Adrenal gland (tissue), 19 donors: ENCODE measurements at places on chromosomes 16 and 17. TPM values are rescaled to one million over a fixed set of nuclear protein-coding genes. Genes with fewer than 3 reads are reported as not detected.
A peak's percentile ranks its signal among the peaks of the same experiment; 100 is the strongest.

DNA sequence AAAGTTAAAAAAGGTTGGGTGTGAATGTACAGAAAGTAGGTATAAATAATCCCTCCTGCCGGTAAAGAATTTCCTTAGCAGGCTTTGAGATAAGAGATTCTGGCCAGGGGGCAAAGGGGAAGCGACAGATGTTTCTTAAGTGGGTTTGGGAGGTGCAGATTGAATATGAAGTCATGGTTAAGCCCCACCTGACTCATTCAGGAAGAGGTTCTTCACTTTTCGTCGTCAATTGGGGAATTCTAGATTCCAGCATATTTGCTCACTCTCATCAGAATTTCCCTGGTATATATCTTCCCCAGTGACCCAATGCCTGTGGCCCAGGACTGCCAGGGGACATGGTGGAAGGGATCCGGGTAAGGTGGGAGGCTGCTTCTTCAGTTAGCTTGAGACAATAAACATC, 127.8 kb downstream of the CPPED1 start:
- DNase-seq, result no peak
- H3K27ac ChIP-seq, result no peak overlapping the region
- no peaks in the 10 kb centered on the region for H3K36me3 ChIP-seq
- H3K27me3 ChIP-seq, result no peaks in the 10 kb centered on the region

DNA sequence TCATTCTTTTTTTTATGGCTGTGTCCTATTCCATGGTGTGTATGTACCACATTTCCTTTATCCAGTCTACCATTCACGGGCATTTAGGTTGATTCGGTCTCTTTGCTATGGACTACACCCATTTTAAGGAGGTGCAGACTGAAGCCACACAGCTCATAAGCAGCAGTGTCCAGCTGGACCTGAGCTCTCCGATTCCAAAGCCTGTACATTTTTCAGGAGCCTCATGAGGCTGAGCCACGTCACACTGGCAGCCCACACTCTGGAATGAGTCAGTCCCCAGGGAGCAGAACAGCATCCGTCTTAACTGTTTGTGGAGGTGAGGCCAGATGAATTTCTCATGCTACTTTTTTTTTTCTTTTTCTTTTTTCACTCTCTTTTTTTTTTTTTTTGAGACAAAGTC, 116.1 kb downstream of the C16orf95 start:
- H3K27ac ChIP-seq, result no peak overlapping the region
- peak; percentile 63 for DNase-seq
- no peaks in the 10 kb centered on the region for H3K36me3 ChIP-seq
- H3K4me1 ChIP-seq, result no peaks in the 10 kb centered on the region

GRCh38 chr17:36777118-36777517, 160.2 kb upstream of the LHX1 start:
- DNase-seq, result no peak
- H3K27me3 ChIP-seq, result peaks cover 7% of the 10 kb centered on the region
- no peak overlapping the region for H3K4me3 ChIP-seq
- H3K36me3 ChIP-seq, result no peaks in the 10 kb centered on the region

DNA sequence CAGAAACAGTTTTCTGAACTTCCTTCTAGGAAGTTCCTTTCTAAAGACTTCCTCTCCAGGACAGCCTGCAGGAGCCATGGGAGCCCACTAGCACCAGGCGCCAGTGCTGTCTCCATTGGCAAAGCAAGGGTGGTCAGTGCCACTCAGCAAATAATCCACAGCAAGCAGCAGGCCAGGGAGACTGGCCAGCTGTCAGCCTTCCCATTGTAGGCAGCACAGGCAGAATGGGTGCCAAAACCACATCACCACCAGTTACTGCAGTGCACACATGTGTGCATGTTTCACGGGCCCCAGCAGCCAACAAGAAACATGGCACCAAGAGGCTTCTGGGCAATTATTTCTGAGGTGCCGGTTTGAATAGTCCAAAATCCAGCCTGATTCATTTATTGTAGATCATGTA, 26.7 kb downstream of the DNASE1 start:
- no peak overlapping the region for H3K27ac ChIP-seq
- no peak for DNase-seq
- no peaks in the 10 kb centered on the region for H3K4me1 ChIP-seq
- peaks cover 52% of the 10 kb centered on the region for H3K36me3 ChIP-seq
- H3K27me3 ChIP-seq, result no peaks in the 10 kb centered on the region

DNA sequence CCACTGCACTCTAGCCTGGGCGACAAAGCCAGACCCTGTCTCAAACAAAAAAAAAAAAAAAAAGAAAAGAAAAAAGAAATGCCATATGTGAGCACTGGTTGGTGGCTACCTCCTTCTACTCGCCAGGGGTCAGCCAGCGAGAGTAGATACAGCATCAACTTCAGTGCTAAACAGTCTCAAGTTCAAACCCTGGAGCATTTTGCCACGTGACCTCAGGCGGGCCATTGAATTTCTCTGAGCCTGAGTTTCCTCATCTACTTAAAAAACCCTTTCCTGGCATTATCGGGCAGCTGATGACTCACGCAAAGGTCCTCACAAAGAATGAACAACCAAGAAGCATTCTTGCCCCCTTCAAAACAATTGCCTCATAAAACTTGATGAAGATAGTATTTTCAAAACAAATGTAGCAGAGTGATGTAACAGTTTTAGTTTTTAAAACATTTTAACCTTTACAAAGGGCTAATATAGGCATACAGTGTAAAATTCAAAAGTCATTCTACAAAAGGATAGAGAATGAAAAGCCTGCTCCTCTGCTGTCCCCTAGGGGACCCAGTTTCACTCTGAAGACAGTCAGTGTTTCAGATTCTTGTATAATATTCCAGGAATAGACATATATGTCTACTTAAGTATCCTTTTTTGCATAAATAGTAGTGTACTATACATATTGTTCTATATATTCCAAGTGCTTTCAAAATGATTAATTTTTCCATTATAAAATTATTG, 28.4 kb downstream of the DNAH2 start:
- no peak overlapping the region for H3K4me3 ChIP-seq
- no peaks in the 10 kb centered on the region for H3K36me3 ChIP-seq
- no peak overlapping the region for H3K27ac ChIP-seq
- peaks cover 4% of the 10 kb centered on the region for H3K4me1 ChIP-seq
- DNase-seq, result peak; percentile 54

GRCh38 chr16:57357330-57358085, 1.1 kb upstream of the CCL22 start:
- DNase-seq, result no peak
- H3K4me3 ChIP-seq, result no peak overlapping the region
- H3K27me3 ChIP-seq, result no peaks in the 10 kb centered on the region
- no peaks in the 10 kb centered on the region for H3K36me3 ChIP-seq
- no peaks in the 10 kb centered on the region for H3K4me1 ChIP-seq

- DNase-seq, result peak; percentile 70
- H3K27me3 ChIP-seq, result no peaks in the 10 kb centered on the region
- peaks cover 19% of the 10 kb centered on the region for H3K4me1 ChIP-seq
- no peaks in the 10 kb centered on the region for H3K36me3 ChIP-seq
Measured at GRCh38 chr17:42361781-42362186, 26.5 kb downstream of the STAT3 start.

DNA sequence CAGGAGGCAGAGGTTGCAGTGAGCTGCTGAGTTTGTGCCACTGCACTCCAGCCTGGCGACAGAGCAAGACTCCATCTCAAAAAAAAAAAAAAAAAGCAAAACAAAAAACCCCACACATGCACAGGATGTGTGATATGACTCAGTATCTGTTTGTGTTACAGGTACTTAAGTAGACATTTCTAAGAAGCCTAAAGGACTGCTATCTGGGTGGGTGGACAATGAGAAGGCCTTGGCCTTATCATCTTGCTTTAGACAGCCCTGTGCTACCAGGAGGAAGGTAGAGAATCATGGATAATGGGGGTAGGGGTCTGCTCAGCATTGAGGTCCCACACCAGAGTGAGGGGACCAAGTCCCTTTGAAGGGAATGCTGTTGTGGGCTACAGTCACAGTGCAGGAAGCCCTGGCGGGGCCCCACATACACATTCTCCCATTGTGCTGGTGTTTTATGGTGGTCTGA, 26.7 kb downstream of the PLD6 start:
- H3K27ac ChIP-seq, result no peak overlapping the region
- no peaks in the 10 kb centered on the region for H3K27me3 ChIP-seq
- H3K4me1 ChIP-seq, result no peaks in the 10 kb centered on the region
- DNase-seq, result no peak

DNA sequence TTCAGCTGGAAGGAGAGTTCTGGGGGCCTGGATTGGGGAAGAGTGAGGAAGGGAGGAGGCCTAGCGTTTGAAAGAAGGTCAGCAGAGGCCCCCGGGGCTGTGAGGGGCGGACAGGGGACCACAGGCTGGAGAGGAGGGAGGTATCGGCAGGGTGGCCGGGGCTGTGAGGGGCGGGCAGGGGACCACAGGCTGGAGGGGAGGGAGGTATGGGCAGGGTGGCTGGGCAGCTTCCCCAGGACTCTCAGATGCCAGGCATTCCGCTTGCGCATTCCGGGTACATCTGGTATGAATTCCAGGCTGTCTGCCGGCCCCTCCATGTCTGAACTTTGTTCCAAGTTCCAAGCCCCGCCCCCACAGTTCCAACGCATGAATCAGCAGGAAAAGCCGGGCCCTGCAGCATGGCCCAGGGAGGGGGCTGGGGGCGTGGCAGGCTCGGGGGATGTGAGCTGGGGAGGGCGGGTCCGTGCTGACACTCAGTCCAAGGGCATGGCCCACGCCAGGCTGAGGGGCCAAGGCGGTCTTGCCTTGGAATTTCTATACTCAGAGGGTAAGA, 4.3 kb upstream of the TLCD2 start:
- H3K27me3 ChIP-seq, result no peaks in the 10 kb centered on the region
- peak overlapping the region; percentile 100 for H3K4me3 ChIP-seq
- H3K36me3 ChIP-seq, result no peaks in the 10 kb centered on the region
- H3K27ac ChIP-seq, result peak overlapping the region; percentile 99
- DNase-seq, result peak; percentile 99

GRCh38 chr17:60641810-60642220, 35.8 kb upstream of the BCAS3 start:
- DNase-seq, result peak; percentile 86
- no peaks in the 10 kb centered on the region for H3K27me3 ChIP-seq
- H3K27ac ChIP-seq, result no peak overlapping the region
- H3K4me1 ChIP-seq, result no peaks in the 10 kb centered on the region

DNA sequence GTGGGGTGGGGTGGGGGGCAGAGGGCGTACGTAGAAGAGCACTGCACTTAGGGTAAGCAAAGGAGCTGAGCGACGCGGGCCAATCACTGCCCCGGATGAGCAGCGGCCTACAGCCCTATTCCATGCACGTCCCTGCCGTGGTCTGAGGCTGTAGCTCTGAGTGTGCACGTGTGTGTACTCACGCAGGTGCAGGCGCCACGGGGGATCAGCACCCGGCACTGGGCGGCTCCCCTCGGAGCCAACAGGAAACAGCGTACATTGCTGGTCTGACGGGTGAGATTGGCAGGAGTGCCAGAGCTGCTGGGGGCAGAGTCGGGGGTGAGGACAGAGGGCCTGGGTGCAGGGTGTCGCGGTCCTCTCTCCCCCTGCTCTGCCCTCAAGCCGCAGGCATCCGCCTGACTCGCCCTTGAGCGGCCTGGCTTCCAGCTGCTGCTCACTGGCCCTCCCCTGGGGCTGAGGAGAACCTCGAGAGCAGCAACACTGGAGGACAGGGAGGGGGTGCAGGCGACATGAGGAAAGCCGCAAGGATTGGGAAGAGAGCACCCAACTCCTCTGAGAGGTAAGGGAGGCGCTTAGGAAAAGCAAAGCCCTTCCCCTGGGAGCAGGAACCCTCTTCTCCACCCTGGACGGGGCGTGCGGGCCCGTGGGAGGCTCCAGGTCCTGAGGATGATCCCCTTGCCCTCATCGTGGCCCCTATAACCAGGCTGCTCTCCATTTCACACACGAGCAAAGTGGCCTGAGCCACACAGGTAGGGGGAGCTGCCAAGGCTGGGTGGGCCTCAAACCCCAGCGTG, 57.8 kb downstream of the ENGASE start:
- no peak overlapping the region for H3K27ac ChIP-seq
- H3K4me3 ChIP-seq, result no peak overlapping the region

DNA sequence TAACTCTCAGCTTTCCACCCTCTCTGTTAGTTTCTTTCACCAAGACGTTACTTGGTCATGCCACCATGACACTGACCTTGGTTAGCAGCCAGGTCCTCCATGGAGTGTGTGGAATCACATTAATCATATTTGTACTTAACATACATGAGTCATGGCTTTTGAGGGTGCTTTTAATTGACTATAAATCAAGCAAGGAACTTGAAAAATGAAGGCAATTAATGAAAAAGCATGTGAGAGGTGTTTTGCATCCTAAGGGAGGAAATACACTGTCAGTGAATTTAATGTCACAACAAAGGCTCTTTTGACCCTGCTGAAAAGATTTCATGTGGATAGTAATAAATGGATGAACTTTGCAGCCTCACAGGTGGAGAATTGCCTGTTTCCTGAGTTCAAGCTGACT, 240.7 kb downstream of the CDH13 start:
- no peak overlapping the region for H3K27ac ChIP-seq
- no peaks in the 10 kb centered on the region for H3K27me3 ChIP-seq
- H3K4me1 ChIP-seq, result no peaks in the 10 kb centered on the region
- H3K36me3 ChIP-seq, result no peaks in the 10 kb centered on the region

DNA sequence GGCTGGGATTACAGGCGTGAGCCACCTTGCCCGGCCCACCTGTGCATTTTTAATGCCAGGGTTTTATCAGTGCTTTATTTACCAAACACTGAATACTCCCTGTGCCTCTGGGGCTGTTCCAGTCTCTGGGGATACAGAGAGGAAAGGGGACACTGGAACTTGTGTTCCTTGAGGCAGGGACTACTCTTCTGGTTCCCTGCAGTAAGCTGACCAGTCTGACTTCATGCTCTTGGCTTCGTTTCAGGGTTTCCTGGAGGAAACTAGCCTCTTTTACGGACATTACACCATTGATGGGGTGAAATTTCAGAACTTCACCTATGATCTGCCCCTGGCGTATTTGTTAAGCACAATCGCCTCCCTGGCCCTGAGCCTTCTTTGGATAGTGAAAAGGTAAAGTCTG, 37.4 kb upstream of the COQ7 start:
- no peaks in the 10 kb centered on the region for H3K4me1 ChIP-seq
- no peaks in the 10 kb centered on the region for H3K27me3 ChIP-seq

DNA sequence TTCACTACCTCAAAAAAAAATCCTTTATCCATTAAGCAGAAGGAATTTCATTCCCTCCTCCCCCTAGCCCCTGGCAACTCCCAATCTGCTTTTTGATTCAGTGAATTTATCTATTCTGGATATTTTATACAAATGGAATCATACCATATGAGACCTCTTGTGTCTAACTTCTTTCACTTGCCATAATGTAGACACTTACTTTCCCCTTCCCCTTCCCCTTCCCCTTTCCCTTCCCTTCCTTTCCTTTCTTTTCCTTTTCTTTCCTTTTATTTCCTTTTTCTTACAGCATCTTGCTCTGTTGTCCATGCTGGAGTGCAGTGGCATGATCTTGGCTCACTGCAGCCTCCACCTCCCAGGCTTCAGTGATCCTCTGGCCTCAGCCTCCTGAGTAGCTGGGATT, 50.5 kb downstream of the PSMD12 start:
- no peaks in the 10 kb centered on the region for H3K36me3 ChIP-seq
- H3K4me1 ChIP-seq, result peaks cover 7% of the 10 kb centered on the region
- no peak overlapping the region for H3K4me3 ChIP-seq
- no peak overlapping the region for H3K27ac ChIP-seq
- DNase-seq, result no peak

Gene SLC47A1
- total RNA-seq, result 630 TPM

Gene HP
- 41.4 TPM for total RNA-seq
